Muscle of leg (tissue), 16 donors: ENCODE measurements at places on chromosomes 5 and 9. TPM values are rescaled to one million over a fixed set of nuclear protein-coding genes. Genes with fewer than 3 reads are reported as not detected.
A peak's percentile ranks its signal among the peaks of the same experiment; 100 is the strongest.

- no peak for DNase-seq
Measured at GRCh38 chr5:81762401-81762800, 11.5 kb upstream of the SSBP2 start.

DNA sequence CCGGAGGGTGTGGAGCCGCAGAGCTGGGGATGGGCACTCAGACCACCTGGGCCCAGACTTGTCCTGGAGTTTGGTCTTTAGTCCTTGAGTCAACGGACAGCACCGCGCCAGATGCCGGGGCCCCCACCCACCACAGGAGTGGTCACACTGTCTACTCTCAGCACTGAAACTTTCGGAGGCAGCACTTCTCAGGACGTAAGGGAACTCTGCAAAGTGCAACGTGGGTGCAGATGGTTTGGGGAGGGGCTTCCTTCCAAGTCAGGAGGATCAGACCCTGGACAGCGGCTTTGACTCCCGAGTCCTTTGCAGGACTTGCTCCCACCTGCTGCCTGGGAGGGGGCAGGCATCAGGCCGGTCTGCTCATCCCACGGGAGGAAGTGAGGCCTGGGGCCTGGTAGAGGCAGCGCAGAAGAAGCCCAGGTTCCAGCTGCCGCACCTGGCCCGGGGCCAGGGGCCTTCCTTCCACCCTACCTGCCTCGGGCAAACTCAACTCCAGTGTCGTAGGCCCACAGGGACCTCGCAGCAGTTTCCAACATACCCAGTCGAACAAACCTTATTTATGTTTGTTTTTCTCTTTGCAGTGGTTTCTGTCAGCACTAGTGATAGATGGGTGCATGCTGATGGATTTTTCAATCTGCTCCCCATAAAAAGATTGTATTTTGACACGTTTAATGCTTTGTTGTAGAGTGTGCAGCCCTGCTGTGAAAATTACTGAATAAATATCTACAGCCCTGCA is 149.8 kb upstream of the PPP1R26 start:
- DNase-seq, result peak; percentile 21

GRCh38 chr5:144304688-144305087 is 134.0 kb downstream of the KCTD16 start:
- DNase-seq, result no peak

The KCNMB1 gene
- total RNA-seq, result 0.22 TPM

DNA sequence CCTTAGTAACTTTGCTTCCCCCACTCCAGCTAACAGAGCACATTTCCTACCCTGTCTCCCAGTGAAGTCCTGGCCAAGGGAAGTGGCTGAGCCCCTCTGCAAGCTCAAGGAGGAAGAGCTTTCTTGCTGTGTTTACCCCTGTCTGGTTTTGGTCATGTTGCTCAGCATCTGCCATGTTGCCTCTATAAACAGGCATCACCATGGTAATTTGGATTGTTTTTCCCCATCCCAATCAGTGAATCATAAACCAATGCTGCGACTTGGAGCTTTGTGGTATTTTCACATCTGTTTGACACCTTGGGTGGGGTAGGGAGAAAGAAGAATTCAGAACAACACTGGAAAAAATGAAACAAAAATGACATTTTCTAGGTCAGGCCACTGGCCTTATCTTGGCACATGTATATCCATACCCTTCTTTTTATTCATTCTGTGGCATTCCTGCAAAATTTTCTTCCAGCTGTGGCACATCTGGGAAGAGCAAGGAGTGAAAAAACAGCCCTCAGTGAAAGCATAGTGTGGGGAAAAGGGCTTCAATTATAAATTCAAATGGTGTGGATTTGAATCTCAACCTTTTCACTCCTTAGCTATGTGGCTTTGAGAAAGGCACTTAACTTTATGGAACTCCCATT is 42.5 kb downstream of the SLIT3 start:
- peak; percentile 11 for DNase-seq

The TJP2 gene
- 10.6 TPM for total RNA-seq

- DNase-seq, result no peak
Measured at GRCh38 chr9:324971-325370, 110.3 kb downstream of the DOCK8 start.

The SUSD1 gene
- 7.9 TPM for total RNA-seq
